SHP77 (cell line): ENCODE measurements at places on chromosomes 3 and 15.

DNA sequence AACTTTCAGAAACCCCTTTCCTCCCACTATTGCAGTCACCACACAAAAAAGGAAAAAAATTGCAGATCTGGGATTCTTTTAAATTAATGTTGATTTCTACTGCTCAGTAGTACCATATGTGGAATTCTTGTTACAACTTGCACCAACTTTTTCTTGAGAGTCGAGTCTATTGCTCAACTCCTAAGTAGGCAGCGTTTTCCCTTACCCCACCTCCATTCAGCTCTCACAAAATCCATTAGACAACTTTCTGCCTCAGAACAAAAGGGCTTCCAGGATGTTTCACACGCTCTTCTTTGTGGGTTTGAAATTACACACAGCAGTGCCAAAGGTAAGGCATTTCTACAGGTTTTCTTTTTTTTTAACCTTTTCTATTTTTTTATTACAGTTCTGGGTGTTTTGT lies 179.5 kb downstream of the ANXA2 start:
- no peak for DNase-seq

DNA sequence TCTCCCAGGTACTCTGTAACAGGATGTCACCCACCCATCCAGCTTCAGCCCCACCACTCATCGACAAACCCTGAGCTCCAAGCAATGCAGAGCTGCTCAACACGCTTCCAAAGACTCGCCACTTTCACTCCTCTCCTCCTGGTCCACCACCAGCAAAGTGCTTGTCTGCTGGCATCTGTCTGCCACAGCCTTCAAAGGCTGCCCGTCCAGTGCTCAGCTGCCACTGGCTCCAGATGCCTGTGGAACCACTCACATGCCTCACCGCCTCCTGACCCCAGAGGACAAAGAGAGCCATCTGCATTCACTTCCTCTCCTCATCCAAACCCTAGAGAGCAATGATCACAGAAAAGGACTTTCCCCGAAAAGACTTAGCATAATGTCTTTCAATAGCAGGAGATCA lies 109.5 kb upstream of the OCA2 start:
- DNase-seq, result no peak

- peak; percentile 17 for DNase-seq
These were observed 68.6 kb downstream of the ABHD5 start for GRCh38 chr3:43759297-43759782.

GRCh38 chr3:84194029-84194428 lies 764.8 kb upstream of the CADM2 start:
- no peak for DNase-seq

DNA sequence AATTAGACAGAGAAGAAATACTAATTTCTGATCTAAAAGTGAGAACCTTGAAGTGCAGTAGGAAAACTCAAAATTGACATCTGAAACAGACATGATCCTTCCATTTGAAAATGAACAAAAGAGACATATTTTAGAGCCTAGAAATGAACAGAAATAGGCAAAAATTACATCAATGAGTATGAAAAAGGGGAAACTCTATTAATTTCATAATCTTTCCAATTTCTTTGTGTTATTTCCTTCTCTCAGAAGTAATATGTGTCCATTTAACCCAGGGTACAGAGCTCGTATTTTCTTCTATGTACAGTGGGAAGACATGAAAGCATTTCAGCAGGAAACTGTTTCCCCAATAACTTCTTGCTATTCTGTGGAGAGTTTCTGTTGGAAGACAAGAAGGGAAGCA lies 263.1 kb downstream of the CGGBP1 start:
- DNase-seq, result no peak

- DNase-seq, result peak; percentile 75
These were observed at the start of gene CTXN2 for GRCh38 chr15:48191574-48192225. Gene CTXN2 (plus strand): TSS chr15:48191665. CDS start chr15:48201301, 9,636 bp downstream.

- no peak for DNase-seq
These were observed 126.5 kb upstream of the CMC1 start for GRCh38 chr3:28114893-28115292.

DNA sequence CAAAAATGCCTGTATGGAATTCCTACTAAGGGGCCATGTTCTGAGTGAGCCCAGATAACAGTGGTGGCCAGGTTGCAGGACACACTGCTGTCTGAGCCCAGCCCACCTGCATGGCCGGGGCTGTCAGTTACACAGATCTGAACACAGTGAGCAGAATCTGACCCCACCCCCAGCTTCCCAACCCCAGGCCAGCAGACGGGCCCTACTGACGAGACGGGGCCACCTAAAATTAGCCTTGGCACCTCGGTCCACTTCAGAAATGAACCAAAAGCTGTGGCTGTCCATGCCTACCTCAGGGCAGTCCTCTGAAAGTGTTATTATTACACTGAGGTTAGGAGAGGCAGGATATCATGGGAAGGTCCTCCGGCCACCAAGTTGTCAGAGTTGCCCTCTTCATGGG lies 51.8 kb downstream of the LMCD1 start:
- no peak for DNase-seq

- no peak for DNase-seq
These were observed 32.5 kb upstream of the TBC1D23 start for GRCh38 chr3:100228247-100228646.

- peak; percentile 91 for DNase-seq
These were observed 52.2 kb downstream of the C3orf85 start for GRCh38 chr3:109188741-109189140.

DNA sequence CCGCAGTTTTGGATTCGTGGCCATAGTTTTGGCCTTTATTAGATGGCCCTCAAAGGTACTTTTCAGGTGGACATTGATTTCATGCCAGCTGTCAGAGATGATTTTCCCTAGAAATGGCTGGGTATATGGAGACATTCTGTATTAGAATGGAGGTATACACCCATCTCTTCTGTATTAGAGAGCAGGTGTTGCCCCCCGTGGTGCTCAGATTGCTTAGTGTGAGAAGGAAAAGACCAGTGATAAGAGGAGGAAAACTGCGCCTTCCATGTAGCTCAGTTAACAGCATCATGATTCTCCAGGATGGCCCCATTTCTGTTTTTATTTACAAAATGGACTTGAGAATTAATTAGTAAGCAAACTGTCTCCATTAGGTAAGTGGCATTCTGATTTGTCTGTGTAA lies 145.9 kb downstream of the IGF1R start:
- DNase-seq, result no peak

DNA sequence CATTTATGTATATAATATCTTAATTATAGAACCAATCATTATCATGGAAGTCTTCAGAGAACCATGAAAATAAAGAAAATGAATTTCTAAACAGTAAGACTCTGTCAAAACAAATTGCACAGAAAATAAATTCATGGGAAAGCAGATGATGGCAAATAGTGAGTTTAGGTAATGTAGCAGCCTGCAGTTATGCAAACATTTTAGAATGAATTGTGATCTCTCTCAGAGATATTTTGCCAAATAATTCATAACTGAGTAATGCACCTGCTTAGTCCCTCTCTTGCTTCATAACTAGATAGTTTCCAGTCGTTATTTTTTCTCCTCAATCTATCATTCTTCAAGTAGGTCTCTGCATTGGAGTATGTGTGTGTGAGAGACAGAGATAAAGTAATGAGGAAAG lies 492.7 kb upstream of the THBS1 start:
- no peak for DNase-seq

- no peak for DNase-seq
These were observed 148.3 kb downstream of the DNAJB8 start for GRCh38 chr3:128318275-128318941.

DNA sequence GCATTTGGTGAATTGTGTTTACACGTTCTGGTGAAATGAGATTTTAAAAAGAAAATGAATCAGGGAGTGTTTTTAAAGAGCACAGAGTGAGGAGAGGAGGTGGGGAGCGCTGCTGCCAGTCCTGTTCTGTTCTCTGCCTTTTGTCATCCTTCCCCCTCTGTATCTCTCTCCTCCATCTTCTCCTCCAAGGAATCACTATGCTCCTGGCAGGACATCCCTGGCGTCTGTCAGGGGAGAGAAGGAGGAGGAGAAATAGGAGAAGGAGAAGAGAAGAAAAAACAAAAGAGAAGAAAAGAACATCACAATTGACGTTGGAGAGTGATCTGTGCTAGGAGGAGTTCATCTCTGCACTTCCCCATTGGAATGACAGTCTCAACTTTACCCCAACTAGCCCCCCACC lies 627.6 kb upstream of the TBL1XR1 start:
- DNase-seq, result no peak

- no peak for DNase-seq
These were observed 14.6 kb downstream of the MRPS25 start for GRCh38 chr3:15050405-15051092.
